ENCODE measurements at places on chromosomes 11 and 22.

- peak; percentile 67 for DNase-seq
These were observed 331.8 kb downstream of the FAT3 start for GRCh38 chr11:92556431-92556830.

DNA sequence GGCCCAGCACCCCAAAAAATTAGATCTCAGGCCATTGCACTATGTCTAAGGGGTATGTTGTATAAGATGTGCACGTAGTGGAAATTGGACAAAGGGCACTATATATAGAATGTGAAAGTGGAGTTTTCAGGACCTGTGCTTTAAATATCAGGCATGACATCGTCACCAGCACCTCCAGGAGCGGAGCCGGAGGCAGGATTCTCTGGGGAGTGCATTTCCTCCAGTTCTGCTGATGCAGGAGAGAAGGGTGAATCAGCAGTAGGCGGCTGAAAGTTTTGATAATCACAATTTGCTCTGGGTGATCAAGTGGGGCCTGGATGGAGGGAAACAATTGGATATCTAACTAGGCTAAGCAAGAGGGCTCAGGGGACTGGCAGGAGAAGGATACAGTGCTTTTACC is 69.1 kb upstream of the NTM start:
- no peak for DNase-seq

GRCh38 chr11:102926961-102927623 is 28.4 kb downstream of the MMP13 start:
- DNase-seq: no peak

DNA sequence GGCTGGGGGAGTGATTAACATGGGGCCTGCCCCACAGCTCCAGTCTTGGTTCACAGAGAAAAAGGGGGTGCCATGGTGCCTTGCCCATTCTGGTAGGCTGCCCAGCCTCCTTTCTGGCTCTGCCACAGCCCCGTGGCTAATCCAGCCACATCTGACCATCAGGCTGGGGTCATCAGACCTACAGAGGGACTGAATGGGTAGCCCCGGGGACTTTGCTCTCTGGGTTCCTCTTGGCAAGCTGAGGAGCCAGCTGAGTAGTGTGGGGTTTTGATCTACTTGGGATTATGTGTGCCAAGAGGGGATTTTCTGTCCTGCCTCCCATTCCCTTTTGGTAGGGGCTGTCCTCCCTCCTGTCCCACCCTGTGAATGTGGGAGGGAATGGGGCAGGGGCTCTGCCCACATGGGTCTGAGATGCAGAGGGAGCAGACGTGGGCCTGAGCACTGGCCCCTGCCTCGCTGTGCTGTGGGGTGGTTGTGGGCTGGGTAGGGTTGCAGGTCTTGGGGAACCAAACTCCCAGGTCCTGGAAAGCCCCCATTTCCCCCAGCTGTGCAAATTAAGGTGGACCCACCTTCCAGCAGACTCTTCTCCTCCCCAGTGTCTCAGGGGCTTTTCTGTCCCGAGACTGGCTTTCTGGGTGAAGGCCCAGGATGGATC is 32.0 kb downstream of the CD82 start:
- DNase-seq: no peak

GRCh38 chr11:44550123-44550522 is 15.3 kb upstream of the CD82 start:
- DNase-seq: no peak

DNA sequence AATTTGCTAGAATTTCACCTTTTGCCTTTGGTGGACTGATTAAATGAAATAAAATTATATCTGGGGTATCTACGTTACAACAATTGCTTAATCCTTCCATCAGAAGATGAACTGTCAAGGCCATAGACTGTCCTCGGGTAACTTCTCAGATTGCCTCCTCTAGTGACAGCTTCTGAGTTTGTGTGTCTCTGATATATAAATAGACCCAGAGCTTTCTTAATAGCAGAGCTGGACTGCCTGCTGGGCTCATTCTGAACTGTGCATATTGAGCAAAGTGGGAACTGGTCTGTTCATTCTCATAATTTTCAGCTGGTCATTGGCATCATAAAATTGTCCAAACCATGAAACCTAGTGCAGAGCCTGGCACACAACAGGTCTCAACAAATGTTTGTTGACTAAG is 99.1 kb upstream of the GRAMD1B start:
- no peak for DNase-seq

DNA sequence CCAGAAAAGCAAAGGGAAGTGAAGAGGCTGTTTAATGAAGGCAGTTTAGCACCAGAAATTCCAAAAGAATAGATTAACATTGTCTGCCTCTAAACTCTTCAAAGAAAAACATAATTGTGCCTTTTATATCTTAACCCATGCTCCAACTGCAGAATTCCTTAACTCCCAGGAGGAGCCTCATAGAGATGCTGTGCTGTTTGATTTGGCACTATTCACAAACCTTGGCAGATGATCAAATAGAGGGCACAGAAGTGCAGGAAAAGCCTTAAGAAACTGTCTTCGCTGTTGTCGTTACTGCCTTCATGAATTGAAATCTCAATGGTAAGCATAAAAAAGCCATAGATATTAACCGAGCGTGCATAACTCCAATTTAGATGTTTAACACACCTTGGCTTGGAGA is 124.1 kb upstream of the MPPED2 start:
- DNase-seq: peak; percentile 53

DNA sequence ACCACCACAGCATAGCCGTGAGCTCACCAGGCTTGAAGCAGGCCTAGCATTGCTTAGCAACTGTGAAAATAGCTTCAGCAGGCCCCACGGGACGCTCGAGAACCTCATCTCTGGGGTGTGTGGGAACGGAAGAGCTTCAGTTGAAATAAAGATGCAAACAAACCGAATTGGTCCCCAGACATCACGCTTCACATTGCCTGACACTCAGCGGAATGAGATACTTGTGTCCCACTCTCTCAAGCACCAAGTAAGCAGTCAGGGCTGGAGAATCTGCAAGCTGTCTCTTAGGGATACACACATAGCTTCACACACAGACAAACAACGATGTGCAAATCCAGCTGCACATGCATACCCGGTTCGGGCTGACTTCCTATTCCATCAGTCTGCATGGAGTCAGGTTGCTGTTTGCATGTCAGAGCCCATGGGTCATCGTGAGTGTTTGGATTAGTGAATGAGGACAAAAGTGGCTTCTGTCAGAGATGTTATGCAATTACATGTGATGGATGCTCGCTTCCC is 205.7 kb downstream of the SNX19 start:
- no peak for DNase-seq

DNA sequence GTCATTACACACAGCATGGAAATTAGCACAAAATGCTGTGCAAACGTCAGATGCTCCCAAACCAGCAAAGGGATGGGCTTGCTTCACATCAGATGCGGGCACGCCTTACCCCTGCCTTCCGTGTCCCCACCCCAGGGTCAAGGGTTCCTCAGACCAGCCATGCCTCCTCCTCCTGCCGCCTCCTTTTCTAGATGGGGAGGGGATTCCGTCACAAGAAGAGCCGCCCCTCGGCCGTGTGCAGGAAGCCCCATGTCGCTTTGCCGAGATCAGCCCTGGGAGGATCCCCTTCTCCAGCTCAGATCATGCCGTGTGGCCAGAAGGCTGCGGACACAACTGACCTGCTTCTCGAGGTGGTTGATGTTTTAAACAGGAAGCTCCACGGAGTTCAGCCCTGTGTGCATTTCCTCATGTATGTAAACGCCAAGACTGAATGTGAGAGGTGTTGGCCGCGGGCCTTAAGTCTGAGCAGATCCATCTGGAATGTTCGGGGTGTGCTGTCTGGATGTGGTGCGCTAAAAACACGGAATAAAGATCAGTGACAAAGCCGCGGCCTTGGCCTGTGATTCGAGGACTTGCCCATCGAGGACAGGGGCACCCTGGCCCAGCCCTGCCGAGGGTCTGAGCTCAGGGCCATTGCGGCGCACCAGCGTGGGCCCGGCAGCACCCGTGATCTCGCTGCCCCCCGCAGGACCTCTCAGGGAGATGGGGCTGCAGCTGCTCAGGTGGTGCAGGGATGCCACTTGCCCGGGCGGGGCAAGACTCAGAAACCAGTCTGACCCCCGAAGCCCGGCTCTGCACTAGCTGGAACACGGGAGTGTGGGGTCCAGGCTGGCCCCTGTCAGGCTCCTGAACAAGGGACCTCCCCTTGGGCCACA is 412.9 kb downstream of the TBC1D22A start:
- DNase-seq: no peak

DNA sequence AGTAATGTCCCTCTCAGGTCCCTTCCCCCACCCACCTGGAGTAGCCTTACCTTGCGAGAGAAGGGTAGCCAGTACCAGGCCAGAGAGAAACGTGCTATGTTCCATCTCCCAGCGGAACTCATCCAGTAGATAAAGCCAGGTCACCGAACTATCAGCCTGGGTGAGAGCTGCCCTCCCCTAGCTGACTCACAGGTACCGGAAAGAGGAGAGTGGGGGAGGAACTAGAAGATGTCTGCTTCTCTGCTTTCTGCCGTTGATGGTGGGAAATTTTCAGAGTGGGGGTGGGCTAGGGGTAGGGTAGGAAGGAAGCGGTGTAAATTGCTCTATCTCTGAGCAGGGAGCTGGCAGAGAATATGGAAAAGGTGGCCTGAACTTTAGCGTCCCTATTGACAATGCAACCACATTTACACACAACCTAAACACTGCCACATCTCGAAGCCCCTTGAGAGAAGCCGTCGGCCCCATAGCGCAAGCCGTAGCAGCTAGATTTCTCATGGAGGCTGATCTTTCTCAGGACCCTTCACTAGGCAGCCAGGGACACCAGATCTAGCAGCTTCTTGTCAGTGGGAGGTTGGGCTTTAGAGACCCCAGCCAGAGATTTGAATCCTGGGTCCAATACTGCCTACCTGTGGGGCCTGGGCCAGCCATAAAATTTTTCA is at the start of gene CD3D:
Gene CD3D, minus strand, starts transcription at position 203 of the 659 bp plus-strand sequence. Its CDS starts 98 bp downstream, at position 105.
- DNase-seq: no peak

DNA sequence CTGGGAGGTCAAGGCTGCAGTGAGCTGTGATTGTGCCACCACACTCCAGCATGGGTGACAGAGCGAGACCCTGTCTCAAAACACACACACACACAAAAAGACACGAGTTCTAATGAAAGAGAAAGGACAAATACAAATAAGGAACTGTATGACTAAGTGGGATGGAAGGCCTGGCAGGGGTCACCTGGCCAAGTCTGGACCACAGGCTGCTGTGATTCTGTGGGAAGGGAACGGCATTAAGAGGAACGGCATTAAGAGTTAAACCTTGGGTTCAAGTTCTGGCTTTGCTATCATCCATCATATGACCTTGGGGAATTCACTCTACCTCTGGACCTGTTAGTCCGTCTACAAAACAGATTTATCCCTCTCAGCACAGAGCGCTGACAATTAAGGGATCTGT is 47.7 kb downstream of the LRFN4 start:
- peak; percentile 62 for DNase-seq

GRCh38 chr11:115325523-115325922 is 178.7 kb downstream of the CADM1 start:
- no peak for DNase-seq

DNA sequence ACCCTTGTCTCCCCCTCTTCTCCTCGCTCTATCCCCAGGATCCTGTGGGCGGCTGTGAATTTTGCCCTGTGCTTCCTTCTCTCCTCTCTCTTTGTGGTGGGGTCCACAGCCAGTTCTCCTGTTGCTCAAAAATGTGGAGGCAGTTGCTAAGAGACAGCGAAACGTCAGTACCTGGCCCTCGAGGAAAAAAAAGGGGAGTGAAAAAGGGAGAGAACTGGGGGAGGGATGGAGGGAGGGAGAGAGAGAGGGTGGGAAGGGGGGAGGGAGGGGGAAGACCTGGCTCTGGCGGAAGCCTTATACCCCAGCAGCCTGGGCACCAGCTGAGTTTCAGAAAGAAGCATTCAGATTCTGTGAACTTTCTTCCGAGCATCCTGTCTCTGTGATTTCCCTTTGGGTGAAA is 2.1 kb upstream of the LRRC55 start:
- no peak for DNase-seq

DNA sequence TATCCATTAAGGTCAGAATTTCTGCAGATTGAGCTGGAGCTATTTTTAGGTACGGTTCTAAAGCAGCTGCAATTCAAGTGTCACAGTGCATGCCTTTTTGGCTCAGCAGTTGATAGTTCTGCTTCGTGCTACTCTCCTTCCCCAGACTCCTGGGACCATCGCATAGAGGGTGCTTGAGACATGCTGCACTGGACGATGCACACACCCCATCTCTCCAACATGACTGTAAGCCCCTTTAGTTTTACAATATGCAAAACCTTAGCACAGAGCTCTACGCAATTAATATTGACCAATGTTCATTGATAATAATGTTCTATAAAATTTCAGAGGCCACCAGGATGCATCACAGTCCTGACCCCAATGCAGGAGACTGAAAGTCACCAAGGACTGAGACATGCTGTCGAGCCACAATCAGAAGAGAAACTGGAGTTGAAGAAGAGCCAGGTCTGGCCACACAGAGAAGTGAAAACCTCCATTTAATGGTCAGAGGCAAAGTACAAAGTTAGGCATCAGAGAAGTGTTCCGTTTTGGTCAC is 120.9 kb upstream of the ZC3H12C start:
- no peak for DNase-seq

- no peak for DNase-seq
These were observed 24.5 kb downstream of the ADM start for GRCh38 chr11:10329356-10329755.

DNA sequence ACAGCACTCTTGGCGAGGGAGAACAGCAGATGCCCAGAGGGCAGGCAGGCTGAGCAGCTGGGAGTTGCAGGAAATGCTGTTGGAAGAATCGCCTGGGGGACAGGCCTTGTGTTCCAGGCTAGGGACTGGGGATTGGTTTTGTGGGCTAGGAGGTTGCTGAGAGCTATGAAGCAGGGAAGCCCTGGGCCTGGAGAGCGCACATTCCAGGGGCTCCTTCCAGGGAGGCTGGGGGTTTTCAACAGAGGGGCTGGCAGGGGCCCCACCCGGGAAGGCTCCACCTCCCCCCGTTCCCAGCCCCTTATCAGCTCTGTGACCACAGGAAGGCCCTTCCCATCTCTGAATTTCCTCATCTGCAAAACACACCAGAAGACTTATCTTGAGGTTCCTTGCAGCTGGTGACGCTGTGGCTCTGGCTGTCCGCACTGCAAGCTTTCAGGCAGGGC is 21.7 kb downstream of the WNT11 start:
- no peak for DNase-seq

DNA sequence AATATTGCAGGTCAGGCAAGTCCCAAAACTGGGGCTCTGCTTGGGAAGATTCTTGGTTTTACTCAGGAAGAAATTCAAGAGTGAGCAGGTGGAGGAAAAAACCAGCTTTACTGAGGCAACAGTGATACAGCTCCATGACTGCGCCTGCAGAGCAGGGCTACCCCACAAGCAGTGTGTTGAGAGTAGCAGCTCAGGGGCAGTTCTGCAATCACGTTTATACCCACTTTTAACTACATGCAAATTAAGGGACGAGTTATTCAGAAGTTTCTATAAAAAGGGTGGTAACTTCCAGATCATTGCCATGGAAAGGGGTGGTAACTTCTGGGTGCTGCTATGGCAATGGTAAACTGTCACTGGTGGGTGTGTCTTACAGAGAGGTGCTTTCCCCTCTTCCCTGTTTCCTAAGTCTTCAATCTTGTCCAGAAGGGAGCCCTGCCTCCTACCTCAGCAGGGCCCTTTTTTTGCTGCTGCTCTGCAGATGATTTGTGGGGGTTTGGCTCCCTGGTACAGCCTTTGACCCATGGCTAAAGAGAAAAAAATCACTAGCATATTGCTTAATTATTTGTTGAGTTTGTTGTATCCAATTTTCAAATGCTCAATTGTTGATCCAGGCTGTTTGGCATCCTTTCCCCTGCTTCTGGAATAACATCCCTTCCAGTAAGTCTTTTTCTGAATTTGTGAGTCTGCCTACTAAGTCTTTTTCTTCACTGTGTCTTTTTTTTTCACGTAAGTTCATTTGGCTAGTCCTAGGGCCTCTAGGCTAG is 30.0 kb upstream of the ME3 start:
- DNase-seq: no peak

All from astrocyte of the hippocampus (primary cell).